Fibroblast of the conjunctiva (primary cell): ENCODE measurements at places on chromosomes 12 and 14.

- no peak for DNase-seq
Observed at GRCh38 chr14:86279405-86279804, 749.5 kb downstream of the FLRT2 start.

DNA sequence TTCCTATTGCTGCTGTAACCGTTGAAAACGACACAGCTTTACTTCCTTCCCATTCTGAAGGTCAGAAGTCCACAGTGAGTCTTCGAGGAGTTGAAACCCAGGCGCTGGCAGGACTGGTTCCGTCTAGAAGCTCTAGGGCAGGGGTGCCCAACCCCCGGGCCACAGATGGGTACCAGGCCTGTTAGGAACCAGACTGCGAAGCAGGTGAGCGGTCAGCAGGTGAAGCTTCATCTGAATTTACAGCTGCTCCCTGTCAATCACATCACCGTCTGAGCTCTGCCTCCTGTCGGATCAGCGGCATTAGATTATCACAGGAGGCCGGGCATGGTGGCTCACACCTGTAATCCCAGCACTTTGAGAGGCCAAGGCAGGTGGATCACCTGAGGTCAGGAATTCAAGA, 12.6 kb upstream of the SFSWAP start:
- DNase-seq: no peak

DNA sequence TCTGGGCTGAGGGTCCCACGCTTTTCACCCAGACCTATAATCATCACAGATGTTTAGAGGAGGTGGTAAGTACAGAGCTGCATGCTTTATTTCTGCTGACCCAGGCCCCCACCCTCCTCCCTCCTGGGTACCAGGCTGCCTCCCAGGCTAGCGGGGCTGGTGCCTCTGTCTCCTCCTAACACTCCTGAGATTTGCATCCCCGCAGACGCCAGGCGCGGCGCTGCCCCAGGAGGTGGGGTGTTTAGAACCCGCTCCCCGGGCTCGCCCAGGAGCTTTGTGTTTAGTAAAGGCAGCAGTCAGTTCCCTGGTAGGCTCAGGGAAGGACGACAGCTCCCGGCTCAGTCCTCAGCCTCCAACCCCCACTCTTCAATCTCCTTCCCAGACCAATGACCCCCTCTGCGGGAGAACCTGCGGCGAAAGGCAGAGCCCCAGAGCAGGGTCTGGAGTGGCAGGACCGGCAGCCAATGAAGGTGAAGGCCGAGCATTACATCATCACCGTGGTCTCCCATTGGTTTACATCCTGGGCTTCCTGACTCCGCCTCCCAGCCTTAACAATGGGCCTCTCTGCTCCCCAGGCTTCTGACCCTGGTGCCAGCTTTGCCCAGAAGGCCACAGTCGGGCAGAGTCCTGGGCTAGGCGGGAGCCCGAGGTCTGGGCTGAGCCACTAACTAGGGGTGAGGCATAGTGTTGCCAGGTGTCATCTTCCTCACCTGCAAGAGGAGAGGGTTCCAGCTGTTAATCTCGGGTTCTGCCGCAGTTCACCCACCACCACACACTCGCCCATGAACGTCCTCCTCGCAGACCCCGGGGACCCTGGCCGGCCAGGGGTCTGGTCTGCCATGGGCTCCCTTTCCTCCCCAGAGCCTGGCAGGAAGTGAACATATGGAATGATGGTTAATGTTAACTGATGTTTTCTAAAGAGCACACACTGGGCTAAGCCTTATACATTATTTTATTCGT, 57.5 kb downstream of the CALM1 start:
- peak; percentile 31 for DNase-seq

GRCh38 chr12:122304924-122305323, 38.6 kb upstream of the VPS33A start:
- no peak for DNase-seq

DNA sequence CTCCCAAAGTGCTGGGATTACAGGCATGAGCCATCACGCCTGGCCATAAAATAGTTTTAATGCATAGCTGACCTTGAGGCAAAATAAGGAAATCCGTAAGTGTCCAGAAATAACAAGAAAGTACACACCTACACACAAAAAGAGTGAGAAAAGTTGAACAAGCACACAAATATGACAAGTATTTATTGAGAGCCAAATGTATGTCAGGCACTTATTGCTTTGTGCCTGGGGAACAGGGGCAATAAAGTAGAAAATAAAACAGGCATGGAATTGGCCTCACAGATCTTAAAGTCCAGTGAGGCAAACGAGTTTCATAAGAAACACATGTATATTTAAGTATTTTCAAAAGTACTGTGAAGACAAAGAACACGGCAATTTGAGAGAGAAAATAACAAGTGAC, 103.7 kb downstream of the ERGIC2 start:
- no peak for DNase-seq

DNA sequence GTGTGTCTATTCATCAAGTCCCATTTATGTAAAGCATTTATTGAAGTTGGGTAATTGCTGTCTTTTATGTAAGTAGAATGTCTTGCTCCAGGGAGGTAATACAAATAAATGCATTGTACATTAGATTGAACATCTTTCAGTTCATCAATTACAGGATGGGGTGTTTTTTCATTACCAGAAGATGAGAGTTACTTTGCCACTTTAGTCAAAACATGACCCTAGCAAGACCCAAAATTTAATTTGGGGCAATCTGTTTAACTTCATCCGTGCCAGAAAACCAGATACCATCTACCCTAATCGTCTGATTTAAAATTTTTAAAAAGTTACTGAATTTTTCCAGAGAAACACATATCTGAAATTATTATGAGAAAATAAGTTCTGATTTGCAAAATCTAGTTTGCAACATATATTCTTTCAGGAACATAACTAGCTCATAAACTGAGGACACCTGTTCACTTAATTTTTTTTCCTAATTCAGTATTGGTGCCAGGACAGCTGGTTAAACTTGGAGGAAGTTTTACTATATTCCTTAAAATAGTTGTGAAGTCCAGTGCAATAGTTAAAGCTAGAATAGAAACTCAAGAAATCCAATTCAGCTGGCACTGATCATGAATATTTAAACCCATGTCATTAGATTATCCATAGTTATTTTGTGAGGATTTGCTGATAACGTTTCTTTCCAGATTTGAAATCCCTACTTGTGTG, 114.5 kb downstream of the SRGAP1 start:
- DNase-seq: no peak

GRCh38 chr12:81558031-81558430, 201.1 kb downstream of the PPFIA2 start:
- peak; percentile 8 for DNase-seq

GRCh38 chr12:128399253-128399652, 132.3 kb downstream of the TMEM132C start:
- no peak for DNase-seq

- DNase-seq: peak; percentile 60
Observed at GRCh38 chr14:69539631-69540410, 34.9 kb downstream of the CCDC177 start.

DNA sequence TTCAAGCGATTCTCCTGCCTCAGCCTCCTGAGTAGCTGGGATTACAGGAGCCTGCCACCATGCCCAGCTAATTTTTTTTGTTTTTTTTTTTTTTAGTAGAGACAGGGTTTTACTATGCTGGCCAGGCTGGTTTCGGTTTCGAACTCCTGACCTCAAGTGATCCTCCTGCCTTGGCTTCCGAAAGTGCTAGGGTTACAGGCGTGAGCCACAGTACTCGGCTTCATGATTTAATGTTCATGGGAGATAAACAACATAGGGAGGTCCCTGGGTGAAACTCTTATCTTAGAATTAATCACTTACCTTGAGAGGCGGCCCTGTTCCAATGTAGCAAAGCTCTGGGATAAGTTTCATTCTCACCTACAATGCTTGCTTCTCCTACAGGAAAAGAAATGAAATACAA, 48.3 kb downstream of the SEL1L start:
- no peak for DNase-seq
